ENCODE measurements at places on chromosomes 2 and 18.

DNA sequence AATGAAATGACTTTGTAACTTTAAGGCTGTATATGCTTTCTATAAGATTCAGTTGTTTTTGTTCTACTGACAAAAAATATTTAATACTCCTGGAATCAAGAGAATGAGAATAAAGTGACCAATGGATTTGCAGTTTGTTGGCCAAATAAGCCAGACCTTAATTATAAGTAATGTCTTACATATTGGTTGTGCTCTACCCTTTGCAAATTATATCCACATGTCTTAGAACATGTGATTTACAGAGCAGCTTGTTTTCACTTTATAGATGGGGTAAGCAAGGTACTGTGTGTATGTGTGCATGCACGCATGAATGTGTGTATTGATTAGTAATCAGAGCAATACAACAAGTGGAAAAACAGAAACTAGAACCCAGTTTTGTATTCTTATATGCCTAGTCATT is 59.1 kb downstream of the RMDN2 start:
- no peak for DNase-seq

- DNase-seq: no peak
Measured at GRCh38 chr2:124258140-124258880, 233.2 kb downstream of the CNTNAP5 start.

GRCh38 chr18:27298214-27298804 is 113.2 kb upstream of the CHST9 start:
- DNase-seq: no peak

DNA sequence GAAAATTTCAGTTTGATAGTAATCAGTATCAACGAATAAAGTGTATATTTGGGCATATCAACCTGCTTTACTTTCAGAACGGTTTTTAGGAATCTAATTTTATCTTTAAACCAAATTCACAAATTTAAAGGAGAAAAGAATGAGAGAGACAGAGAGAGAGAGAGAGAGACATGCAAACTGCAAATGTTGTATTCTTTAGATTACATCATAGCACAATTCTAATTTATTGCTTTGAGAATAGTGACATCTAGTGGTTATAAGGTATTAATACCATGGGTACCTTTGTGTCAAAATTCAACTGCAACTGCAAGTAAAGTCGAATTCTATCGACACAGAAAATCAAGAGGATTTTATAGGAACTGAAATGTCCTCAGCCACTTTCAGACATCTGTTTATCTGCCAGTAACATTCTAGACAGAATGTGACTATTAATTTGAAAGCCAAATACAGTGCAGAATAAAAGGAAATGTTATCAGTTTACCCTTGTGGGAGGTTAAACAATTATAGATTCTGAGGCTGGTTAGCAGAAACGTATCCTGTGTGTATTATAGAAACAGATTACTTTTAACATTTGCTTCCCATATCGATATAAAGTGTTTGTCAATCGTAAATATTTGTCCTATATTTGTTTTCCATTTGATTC is 529.8 kb upstream of the VRK2 start:
- DNase-seq: no peak

- DNase-seq: no peak
Measured at GRCh38 chr2:140122001-140122400, 1341.8 kb upstream of the NXPH2 start.

DNA sequence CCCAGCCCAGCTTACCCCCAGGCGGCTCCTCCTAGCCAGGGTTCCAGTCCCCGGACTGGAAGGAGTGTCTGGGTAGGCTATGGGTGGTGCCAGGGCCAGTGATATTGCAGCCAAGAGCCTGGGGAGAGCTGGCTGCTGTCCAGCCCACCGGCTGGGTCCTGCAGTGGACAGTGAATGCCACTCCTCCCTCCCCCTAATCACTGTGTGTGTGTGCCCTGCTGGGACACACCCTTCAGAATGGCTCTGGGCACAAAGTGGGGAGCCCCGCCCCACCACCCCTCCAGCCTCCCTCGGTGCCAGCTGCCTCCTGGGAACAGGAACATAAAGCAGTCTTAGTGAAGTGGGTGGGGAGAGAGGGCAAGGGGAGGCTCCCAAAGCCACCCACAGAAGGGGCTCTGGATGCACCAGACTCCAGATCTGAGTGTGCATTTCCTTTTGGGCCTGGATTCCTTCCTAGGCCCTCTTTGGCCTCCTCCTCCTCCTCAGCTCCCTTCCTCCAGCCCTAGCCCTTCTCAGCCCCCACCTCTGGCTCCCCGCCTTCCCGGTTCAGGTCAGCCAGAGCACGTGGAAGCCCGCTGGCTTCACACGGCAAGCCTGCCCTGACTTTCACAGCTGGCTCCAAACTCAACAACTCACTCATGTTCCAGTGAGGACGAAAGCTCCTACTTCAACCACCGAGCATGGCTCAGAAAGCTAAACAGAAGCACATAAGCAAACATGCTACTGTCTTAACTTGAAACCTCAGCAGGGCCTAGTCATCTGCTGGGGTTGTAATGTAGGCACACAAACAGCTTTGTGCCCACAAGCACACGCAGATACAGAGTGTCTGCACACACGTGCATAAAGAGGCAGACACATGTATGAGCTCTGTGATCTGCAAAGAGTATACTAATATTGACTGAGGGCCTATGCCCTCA is 209.2 kb upstream of the SMAD2 start:
- DNase-seq: no peak

DNA sequence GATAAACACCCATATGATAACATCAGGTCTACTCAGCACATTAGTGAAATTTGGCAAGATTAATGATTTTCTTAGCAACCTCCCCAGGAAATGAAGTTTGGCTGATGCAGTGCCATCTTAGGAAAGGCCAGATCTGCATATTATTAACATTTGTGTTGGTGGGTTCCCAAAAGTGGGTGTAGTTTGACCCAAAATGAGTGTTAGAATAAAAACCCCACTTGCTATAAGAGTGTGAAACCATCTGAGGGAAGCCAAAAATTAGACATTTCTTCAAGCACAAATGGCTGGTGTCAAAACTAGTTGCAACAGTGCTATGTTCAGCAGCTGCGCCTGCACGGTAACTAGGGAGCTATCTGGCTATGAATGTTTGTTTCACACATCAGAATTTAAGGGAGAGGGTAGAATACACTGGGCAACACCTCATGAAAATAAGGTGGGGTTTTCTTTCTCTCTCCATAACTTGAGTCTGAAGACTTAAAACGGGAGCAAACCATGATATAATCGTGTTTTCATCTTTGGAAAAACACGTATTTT is 15.9 kb upstream of the CSRNP3 start:
- no peak for DNase-seq

GRCh38 chr2:239824866-239825704 is 200.1 kb downstream of the NDUFA10 start:
- DNase-seq: no peak

- DNase-seq: no peak
Measured at GRCh38 chr18:37393221-37393827, 172.3 kb downstream of the CELF4 start.

DNA sequence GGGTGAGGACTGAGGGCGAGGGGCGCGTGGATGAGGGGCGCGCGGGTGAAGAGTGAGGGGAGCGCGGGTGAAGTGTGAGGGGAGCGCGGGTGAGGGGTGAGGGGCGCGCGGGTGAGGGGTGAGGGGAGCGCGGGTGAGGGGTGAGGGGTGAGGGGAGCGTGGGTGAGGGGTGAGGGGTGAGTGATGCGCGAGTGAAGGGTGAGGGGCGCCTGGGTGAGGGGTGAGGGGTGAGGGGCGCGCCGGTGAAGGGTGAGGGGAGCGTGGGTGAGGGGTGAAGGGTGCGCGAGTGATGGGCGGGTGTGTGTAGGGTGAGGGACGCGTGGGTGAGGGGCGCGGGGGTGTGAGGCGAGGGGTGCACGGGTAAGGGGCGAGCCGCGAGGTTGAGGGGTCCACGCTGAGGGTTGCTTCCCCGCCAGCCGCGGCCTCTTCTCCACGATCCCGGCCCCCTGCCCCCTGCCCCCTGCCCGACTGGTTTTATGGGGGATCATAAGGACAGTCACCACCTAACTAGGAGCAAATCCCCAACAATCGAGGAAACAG is 1.1 kb upstream of the SLC66A2 start:
- DNase-seq: no peak

DNA sequence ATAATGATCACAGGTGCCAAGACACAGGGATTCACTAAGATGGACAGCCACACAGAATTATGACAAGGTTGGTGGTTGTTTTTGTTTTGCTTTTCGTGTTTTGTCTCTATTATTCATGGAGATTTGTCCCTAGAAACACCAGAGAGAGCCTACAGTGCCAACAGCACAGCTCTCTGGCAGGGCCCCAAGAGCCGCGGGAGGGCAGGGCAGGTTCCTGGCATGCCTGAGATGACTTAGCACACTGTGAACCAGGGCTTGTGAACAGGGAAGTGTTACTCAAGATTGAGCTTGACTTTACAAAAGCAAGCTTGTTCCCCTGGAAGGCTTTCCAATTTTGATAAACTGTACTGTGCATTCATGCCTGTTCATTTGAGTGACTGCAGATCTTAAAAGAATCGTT is 437.4 kb upstream of the SALL3 start:
- no peak for DNase-seq

- no peak for DNase-seq
Measured at GRCh38 chr2:127619877-127620705, 25.9 kb upstream of the GPR17 start.

DNA sequence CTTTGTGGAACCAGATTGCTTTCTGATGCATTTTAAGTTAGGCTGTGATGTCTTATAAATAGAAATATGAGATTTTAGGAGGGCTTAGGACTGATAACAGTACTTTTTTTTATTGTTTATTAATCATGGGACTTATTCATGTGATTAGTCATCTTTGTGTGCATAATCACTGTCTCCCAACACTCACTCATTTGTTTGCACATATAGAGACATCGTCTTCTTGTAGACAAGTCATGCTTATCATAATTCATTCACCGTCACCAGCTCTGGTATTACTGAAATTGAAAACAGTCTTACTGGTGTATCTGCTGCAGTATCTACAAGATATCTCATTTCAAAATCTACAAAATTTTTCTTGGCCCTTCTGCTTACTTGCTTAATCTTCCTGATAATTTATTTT is 45.8 kb downstream of the WDR7 start:
- no peak for DNase-seq

GRCh38 chr2:47654790-47655562 is 128.0 kb upstream of the MSH6 start:
- DNase-seq: no peak

GRCh38 chr18:6851480-6851879 is 122.0 kb downstream of the ARHGAP28 start:
- no peak for DNase-seq

- DNase-seq: no peak
Measured at GRCh38 chr18:62876828-62877227, 161.5 kb downstream of the PHLPP1 start.

GRCh38 chr18:50992351-50992762 is 24.5 kb downstream of the ELAC1 start:
- DNase-seq: no peak

- DNase-seq: no peak
Measured at GRCh38 chr2:241568726-241569125, 10.2 kb downstream of the BOK start.

DNA sequence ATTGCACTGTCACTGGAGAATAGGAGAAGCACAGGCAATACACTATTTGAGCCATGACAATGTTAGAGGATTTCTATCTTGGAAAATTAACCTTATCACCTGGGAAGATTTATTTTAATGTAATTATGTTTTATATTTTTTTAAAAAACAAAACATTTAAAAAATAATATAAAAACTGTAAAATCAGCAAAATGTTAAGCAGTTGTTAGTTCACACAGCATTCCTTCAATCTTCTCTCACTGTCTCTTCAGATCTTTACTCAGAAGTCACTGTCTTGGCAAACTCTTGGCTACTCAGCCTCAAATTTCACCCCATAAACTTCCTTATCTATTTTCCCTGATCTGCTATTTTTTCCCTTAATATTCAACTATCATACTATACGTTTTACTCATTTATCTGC is 1322.6 kb downstream of the LRP1B start:
- DNase-seq: no peak

DNA sequence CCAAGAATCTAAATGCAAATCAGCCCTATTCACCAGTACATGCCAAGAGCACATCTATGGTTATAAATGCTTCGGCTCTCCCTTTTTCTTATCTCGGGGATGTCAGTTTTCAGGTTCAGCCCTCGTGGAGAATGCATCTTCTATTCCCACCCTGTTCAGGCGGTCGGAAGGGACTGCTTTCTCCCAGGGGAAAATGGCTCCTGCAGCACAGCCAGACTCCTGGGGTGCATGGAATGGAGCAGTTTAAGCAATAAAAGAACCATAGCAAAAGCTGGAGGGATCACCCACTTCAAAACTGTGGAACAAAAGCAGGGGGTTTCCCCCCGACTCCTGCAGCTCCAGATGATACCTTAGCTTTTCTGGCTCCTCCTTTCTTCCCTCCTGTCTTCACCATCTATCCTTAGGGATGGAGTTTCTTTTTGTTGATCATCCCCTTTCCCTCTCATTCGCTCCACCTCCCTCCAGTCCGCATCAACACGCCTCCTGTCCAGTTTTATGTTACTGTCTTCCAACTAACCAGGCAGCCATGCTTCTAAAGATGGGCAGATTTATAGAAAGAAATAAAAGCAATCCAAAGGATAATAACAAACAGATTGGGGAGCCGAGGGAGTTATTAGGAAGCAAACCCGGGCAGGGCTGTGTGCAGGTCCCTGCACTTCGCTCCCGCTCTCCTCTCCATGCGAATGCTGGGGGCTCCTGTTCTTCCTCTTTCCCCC is 356.2 kb upstream of the SMIM21 start:
- DNase-seq: no peak

GRCh38 chr2:49837561-49838293 is 683.4 kb upstream of the FSHR start:
- no peak for DNase-seq

Data from activated CD8-positive, alpha-beta memory T cell treated with anti-CD3 and anti-CD28 coated beads for 4 hours (primary cell).